Activated T-cell treated with anti-CD3 and anti-CD28 coated beads for 1 hour (primary cell): ENCODE measurements at places on chromosomes 5 and 9.

DNA sequence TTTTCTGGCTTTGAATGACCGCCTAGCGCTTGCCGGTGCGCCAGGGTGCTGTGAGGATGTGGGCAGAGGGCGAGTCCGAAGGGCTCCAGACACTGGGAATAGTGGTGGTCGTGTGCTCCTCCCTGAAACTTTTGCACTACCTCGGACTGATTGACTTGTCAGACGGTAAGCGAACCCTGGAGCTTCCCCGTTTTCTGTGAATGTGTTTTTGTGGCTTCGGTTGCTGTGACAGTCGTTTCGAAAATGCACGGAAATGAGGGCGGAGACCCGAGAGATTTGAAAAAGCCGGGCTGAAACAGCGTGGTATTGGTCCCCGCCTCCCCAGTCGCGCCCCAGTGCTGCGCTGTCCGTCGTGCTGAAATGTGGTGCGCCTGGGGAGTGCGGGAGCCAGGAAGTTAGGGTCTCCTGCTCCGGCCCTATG lies 102.5 kb upstream of the GABRP start:
- DNase-seq: no peak

- DNase-seq: no peak
Observed at GRCh38 chr9:68705531-68706362, 707 bp downstream of the PIP5K1B start.

- DNase-seq: peak; percentile 64
Observed at GRCh38 chr9:98074115-98074990, 17.8 kb downstream of the NANS start.

- DNase-seq: no peak
Observed at GRCh38 chr5:6829150-6829784, 116.0 kb downstream of the TENT4A start.

DNA sequence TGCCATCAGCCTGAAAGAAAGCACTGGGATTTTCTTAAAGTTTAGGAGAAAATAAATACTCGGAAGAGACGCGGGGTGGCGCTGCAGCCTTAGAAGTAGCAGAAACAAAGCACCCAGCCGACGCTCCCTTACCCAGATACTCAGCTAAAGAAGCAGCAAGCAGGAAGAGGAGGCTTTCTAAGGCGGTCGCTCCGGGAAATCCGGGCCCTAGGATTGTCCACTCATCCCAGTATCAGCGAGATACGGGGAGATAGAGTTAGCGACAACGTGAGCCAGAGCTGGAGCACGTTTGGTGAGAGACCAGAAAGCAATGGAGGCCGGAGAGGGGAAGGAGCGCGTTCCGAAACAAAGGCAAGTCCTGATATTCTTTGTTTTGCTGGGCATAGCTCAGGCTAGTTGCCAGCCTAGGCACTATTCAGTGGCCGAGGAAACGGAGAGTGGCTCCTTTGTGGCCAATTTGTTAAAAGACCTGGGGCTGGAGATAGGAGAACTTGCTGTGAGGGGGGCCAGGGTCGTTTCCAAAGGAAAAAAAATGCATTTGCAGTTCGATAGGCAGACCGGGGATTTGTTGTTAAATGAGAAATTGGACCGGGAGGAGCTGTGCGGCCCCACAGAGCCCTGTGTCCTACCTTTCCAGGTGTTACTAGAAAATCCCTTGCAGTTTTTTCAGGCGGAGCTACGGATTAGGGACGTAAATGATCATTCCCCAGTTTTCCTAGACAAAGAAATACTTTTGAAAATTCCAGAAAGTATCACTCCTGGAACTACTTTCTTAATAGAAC lies at the start of gene PCDHB2:
Gene PCDHB2 (plus strand): TSS at position 135 of the 782 bp plus-strand sequence. CDS start 176 bp downstream, at position 311.
- no peak for DNase-seq

DNA sequence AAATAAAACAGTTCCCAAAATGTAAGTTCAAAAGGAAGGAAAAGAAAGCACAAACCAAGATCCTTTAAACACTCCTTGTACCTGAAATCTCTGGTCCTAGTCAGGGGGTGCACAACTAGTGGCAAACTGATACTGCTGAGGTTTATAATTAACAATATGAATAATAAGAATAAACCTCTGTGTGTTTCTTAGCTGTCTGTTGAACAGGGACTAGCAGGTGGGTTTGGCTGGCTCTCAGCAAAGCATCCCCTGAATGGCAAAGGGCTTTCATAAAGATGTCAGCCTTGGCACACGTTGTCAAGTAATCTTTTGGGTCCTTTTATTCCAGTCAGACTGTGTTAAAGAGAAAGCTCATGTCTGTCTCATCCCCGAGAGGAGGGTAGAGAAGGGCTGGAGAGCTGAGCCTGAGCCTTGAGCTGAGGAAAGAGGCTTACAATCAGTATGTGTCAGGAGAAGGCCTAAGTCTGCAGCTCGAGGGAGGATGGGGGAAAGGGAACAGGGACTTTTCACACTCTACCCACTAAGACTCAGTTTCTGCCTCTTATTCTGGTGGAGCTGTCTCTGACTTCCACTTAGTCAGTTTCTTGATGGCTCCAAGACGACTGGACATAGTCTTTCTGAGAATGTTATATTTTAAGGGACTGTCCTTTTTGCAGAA lies 123.0 kb downstream of the GALNT10 start:
- DNase-seq: no peak

- DNase-seq: no peak
Observed at GRCh38 chr5:150138551-150139265, 16.9 kb downstream of the PDGFRB start.

DNA sequence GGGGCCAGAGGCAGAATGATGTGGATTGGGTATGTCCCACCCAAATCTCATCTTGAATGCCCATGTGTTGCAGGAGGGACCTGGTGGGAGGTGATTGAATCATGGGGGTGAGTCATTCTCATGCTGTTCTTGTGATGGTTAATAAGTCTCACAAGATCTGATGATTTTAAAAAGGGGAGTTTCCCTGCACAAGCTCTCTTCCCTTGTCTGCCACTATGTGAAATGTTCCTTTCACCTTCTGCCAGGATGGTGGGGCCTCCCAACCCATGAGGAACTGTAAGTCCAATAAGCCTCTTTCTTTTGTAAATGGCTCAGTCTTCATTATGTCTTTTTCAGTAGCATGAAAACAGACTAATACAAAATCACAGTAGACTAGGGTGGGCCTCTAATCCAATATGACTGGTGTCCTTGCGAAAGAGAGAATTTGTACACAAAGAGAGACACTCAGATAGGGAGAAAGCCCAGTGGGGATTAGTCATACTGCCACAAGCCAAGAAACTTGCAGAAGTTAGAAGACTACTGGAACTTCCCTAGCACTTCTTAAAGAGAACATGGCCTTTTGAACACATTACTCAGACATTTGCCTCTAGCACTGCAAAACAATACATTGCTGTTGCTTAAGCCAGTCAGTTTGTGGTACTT lies 68.4 kb downstream of the ANXA1 start:
- DNase-seq: no peak
